ENCODE measurements at places on chromosomes 5 and 9.

GRCh38 chr5:86679949-86680348 is 62.2 kb downstream of the COX7C start:
- no peak for DNase-seq

GRCh38 chr5:139699351-139699750 is 51.2 kb downstream of the CXXC5 start:
- no peak for DNase-seq

DNA sequence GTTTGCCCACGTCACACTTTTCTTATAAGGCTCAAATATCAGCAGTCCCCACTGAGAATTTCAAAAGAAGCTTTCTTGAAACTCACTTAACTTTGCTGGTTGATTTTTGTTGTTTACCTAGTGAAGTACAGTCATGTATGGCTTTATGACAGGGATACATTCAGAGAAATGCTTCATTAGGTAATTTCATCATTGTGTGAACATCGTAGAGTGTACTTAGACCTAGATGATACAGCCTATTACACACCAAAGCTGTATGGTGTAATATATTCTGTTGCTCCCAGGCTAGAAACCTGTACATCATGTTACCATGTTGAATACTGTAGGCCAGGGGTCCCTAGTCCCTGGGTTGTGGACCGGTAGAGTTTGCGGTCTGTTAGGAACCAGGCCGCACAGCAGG is 177.0 kb downstream of the ARRDC3 start:
- no peak for DNase-seq

DNA sequence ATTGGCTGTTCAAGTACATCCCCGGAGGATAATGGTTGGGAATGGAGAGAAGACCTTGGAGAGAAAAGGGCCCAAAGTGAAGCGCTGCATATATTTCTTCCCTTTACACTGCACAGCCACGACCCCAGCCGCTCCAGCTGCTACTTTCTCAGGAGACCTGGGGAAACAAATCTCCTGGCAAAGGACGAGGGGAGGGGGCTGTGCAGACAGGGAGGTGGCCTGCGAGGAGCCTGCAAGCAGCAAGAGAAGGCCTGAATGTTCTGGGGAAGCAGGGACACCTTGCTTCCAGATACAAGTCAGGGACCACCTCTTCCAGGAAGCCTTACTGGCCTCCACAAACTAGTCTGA is 739 bp upstream of the PDLIM4 start:
- no peak for DNase-seq

- no peak for DNase-seq
Observed at GRCh38 chr5:134574521-134574920, 49.1 kb downstream of the JADE2 start.

- no peak for DNase-seq
Observed at GRCh38 chr5:78787783-78788182, 139.2 kb upstream of the LHFPL2 start.

GRCh38 chr5:109416882-109417281 is 7.1 kb upstream of the PJA2 start:
- no peak for DNase-seq

DNA sequence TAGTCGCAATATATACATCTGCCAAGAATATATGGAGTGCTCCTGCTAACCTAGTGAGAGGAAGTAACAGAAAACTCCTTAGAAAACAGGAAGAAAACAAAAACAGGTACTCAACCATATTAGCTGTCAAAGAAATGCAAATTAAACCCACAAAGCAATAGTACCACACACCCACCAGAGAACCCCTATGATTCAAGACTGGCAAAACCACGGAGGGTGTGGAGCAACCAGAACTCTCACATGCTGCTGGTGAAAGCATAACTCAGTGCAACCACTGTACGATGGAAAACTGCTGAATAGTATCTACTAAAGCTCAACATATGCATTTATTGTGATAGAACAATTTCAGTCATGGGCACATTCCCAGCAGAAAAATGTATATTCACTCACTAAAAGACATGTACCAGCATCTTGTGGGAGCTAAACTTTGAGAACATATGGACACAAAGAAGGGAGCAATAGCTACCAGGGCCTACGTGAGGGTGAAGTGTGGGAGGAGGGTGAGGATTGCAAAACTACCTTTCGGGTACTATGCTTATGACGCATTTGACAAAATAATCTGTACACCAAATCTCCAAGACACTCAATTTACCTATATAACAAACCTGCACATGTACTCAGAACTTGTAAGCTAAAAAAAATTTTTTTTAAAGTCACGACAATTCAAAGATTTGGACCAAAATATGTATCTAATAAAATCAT is 34.0 kb downstream of the PTPN3 start:
- no peak for DNase-seq

DNA sequence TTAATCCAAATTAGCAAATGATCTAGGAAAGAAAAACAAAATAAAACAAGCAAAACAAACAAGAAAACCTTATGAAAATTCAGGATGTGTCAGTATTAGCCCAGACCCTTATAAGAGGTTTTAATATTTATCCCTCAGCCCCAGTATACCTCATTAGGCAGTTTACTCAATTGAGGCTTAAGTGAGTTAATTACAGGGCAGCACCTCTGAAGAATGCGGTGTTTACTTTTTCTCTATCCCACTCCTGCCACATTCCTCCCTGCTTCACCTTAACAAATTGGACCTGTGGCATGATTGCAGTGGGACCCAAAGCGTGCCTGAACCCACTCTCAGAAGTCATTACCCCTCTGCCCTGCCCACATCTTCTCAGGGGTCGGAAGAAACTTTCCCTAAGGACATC is 67.1 kb downstream of the SIL1 start:
- no peak for DNase-seq

Data from HTR-8/SVneo (cell line).